ENCODE measurements at places on chromosomes 13 and 19. TPM values are rescaled to one million over a fixed set of nuclear protein-coding genes. Genes with fewer than 3 reads are reported as not detected.
A peak's percentile ranks its signal among the peaks of the same experiment; 100 is the strongest.

The CACNA1A gene
- total RNA-seq, result 0.20 TPM

The ERICH6B gene
- total RNA-seq, result not detected

The GJB2 gene
- total RNA-seq, result 1.3 TPM

The RNF17 gene
- not detected for total RNA-seq

The EXOC3L2 gene
- total RNA-seq, result 3.2 TPM

The ZNF471 gene
- total RNA-seq, result 7.2 TPM

The OSCAR gene
- 57.1 TPM for total RNA-seq

GRCh38 chr13:83372786-83373185 is 509.5 kb downstream of the SLITRK1 start:
- DNase-seq, result no peak

GRCh38 chr13:73429701-73430100 is 370.9 kb downstream of the KLF5 start:
- no peak for DNase-seq

DNA sequence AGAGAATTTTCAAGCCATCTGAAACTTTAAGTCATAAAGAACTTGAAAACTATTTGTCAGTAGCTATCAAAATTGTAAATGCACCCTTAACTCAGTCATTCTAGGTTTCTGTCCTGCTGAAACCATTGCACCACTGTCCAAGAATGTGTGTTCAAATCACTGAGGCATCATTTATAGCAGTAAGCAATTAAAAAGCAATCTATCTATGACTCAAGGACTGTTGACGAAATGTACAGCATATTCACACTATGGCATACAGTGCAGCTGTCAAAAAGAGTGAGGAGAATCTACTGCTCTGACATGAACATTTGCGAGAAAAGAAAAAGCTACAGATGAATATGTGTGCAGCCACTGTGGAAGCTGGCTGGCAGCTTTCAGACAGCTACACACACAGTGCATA is 71.2 kb downstream of the ING1 start:
- DNase-seq, result no peak

DNA sequence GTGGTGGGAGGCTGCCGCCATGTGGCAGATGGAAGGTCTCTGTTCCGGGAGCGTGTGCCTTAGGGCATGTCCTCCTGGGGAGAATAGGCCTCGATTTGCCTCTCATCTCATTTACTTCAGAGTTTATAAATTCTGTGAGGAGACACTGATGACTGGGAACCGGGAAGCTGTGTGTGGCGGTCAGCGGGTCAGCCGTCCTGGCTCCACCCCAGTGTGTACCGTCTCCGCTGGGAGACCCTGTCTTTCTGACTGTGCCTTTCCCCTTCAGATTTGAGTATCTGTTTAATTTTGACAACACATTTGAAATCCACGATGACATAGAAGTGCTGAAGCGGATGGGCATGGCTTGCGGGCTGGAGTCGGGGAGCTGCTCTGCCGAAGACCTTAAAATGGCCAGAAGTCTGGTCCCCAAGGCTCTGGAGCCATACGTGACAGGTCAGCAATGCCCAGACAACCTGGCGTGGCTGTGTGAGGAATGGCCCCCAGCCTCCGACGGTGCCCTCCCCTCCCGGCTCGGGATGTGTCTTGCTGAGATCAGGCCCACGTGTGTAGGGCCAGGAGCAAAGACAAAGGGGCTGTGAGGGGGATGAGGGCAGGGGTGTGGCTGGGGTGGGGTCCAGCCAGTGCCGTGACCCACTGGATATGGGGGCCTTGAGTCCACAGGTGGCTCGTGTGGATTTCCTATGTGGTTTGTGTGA is 21.6 kb downstream of the ATP4B start:
- DNase-seq, result no peak

DNA sequence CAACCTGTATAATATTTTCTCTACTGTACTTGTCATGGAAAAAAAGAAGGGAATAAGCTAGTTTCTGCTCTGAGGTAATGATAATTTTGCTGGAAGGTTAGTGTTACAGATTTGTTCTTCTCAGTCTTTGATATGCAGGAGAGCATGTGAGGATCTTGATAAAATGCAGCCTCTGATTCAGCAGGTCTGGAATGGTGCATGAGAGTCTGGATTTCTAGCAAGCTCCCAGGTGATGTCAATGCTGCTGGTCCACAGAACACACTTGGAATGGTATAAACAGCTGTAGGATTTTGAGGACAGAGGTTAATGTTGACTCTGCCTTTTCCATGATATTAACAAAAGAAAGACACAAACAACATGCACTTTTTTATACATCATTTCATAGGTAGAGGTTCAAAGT is 173.6 kb downstream of the NDFIP2 start:
- DNase-seq, result no peak

DNA sequence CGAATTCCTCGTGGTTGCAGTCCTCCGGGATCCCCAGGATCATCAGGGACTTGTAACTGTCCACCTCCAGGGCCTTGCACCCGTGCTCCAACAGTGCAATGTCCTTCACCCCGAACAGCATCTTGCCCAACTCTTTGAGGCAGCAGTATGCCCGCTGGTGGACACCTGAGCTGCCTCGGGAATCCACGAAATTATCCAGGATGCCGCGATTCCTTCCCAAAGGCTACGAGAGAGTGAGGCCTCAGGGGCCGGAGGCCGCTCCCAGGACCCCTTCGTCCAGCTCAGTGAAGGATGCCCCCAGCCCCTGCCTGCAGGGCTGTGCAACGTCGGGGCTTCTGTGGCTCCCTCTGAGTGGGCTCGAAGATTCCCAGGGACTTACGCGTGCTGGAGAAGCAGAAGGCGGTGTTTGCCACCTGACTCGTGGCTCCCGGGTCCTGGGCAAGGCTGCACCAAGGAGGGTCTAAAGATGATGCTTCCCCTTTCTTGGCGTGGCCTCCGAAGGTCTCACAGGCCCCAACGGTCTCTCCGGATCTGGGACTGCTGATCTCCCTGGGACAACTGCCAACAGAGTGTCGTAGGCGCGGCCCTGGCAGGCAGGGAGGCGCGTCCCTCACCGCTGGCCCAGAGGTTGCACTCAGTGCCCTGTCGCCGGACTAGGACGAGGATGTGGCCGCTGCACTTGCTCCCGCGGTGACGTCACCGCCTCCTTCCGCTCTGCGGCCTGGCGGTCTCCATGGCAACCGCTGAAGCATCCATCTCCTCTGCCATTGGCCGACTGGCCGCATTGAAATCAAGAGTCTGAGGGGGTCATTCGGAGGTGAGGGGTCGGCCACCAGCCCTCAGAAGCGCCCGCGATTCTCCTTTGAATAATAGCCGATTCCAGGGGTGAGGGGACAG is at the start of gene PNMA8C:
Gene PNMA8C (minus strand): TSS at position 698 of the 897 bp plus-strand sequence. CDS start 577 bp downstream, at position 121.
- DNase-seq, result peak; percentile 29

- no peak for DNase-seq
Observed at GRCh38 chr13:113216254-113217048, 7.0 kb downstream of the CUL4A start.

GRCh38 chr19:42202290-42202880 is 15.1 kb downstream of the DEDD2 start:
- no peak for DNase-seq

DNA sequence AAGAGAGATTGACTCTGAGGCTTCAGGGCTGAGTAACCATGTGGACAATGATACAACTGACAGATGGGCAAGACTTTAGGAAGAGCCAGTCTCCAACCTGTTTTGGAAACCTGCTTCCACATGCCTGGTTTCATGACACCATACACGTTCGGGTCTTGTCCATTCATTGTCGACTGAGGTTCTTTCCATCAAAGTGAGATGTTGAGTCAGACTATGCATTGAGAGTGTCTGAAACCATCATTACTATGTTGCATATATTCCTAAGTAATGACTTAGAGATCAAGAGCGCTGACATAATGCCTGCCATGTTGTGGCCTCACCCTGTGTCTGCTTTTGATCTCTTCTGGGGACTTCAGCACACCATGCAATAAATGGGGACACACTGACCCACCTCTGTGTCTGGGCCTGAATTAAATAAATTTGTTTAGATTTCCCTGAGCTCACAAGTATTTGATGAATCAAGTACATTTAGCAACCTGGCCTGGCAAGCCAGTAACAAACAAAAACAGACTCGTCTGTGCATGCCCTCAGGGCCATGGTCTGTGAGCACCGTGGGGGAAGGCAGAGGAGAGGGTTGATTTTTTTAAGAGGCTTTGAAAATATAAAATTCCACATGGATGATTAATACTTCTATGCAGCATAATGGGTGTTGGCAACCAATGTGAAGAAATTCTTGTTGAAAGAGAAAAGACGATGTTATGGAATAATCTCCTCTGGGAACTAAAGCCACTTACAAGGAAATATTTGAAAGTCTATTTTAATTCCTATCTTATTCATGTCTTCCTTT is 49.9 kb upstream of the UBAC2 start:
- no peak for DNase-seq

DNA sequence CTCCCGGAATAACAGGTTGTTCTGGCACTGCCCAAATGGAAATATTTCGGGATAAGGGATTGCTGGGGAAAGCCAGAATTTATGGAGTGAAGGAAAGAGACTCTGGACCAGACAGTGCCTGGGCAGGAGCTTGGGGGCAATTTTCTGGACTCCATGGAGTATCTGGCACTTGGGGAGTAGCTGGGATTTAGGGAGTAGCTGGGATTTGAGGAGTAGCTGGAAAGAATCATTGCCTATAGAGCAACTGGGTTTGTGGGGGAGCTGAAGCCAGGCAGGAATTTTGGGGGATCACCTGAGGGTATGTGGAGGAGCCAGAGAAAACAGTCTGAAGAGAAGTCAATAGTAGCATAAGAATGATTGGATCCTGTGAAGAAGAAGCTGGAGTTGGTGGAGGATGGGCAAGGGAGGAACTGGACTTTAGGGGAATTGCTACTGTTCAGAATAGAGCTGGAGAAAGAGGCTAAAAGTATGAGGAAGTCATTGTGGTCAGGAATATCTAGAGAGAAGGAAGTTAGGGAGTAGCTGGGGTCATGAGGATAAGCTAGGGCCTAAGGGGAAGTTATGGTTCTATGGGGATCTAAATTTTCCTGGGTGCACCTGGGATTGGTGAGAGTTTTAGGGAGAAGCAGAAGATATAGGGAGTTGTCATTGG is 14.8 kb downstream of the FSD1 start:
- no peak for DNase-seq

DNA sequence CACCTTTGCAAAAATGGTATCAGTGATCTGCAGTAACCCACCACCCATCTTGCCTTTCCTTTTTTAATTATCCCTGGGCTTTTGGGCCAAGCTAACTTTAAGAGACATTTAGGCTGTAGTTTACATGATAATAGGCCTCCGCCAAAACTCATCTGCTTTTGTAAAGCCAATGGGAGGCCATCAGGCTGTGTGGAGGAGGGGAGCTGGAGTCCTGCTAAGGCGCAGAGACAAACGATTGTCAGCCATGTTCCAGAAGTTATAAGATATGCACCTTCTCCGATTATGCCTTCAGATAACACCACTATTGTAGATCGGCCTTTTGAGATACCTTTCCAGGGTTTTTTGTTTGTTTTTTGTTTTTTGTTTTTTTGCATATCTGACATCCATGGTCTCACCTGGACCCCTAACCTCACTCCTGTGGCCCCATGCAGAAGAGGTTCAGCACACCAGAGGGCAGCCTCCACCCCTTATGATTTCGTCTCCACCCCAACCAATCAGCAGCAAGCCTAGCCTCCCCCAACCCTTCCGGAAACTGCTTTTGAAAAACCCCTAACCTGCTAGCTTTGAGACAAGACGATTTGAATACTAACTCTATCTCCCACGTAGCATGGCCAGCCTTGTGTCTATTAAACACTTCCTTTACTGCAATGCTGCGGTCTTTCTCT is 113.9 kb upstream of the UBL3 start:
- DNase-seq, result no peak

DNA sequence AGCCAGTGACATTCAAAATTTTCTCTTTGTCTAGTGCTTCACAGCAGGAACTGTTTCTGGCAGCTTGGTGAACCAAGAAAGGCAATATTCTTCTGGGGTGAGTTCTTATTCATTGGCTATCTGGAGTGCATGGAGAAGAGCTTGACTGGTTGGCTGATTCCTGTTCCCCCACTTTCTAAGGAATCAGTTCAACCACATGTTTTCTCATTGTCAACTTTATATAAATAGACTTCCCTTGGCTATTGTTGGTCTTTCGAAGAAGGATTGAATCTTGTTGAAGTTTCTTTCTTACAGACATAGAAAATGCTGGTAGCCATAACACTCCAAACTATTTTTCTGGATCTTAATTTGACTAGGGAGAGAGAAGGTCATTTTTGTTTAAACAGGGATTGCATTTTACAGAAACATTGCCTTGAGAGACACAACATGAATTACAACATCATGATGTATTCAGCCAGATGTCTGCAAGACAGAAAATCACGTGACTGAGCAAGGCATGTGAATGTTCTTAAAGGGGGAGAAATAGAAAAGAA is 85.2 kb downstream of the EDNRB start:
- DNase-seq, result no peak

DNA sequence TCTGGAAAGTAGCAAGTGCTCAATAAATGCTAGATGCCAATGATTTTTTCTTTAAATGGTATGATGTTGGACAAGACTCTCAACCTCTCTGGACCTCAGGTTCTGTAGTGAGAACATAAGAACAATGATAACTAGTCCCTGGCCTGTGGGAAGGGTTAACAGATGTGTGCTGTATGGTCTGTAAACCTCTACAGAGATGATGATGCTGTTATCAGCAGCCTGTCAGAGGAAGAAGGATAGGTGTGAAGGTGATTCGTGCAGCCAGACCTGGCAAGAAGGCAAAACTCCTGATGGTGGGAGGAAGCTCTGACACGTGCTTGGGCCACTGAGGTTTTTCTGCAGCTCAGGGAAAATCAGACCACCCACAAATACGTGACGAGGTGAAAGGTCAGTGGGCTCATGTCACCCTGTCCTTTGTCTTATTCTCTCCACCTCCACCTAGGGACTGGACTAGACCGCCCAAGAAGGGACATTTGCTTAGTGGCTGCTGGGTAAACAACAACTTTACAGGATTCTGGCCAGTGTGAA is 36.7 kb upstream of the UBL3 start:
- no peak for DNase-seq

DNA sequence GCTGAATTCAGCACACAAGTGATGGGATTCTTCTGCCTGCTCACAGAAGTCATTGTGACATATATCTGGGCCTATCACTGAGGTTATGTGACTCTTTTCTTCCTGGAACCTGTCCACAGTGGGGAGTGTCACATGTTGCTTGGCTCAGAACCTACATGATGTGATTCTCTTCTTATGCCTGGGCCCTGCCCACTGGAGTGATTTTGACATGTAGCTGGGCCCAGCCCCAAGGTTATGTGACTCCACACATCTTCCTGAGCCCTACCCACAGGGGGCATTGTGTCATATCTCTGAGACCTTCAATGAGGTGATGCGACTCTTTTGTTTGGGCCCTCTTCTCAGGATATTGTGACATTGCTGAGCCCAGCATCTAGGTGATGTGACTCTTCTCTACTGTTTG is 17.4 kb upstream of the ZNF429 start:
- no peak for DNase-seq

DNA sequence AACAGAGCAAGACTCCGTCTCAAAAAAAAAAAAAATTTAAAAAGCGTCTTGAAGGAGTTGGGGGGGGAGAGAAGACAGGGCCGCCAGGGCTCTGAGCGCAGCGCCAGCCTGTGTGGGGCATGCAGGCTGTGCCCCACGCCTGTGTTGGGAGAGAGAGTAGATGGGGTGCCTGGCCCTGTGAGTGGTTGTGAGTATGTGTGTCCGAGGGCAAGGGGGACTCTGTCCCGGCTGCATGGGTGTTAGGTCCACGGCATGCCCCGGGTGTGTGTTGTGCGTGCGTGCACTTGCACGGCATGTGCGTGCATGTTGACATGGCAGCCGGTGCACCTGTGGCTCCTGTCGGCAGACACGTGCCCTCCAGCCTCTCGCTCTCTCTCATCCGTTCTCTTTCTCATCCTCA is 3.4 kb downstream of the MAP2K7 start:
- DNase-seq, result no peak

GRCh38 chr13:90534617-90535370 is 812.7 kb upstream of the MIR17HG start:
- no peak for DNase-seq

All from left lung (tissue), 14 donors.